ENCODE measurements at places on chromosomes 2 and 18.

- DNase-seq: no peak
Observed at GRCh38 chr2:212987492-212987891, 163.9 kb downstream of the IKZF2 start.

- DNase-seq: no peak
Observed at GRCh38 chr2:128041561-128041960, 13.7 kb upstream of the SAP130 start.

GRCh38 chr2:103364177-103364576, 602.3 kb downstream of the TMEM182 start:
- no peak for DNase-seq

- no peak for DNase-seq
Observed at GRCh38 chr2:191061381-191061980, 47.5 kb upstream of the STAT1 start.

DNA sequence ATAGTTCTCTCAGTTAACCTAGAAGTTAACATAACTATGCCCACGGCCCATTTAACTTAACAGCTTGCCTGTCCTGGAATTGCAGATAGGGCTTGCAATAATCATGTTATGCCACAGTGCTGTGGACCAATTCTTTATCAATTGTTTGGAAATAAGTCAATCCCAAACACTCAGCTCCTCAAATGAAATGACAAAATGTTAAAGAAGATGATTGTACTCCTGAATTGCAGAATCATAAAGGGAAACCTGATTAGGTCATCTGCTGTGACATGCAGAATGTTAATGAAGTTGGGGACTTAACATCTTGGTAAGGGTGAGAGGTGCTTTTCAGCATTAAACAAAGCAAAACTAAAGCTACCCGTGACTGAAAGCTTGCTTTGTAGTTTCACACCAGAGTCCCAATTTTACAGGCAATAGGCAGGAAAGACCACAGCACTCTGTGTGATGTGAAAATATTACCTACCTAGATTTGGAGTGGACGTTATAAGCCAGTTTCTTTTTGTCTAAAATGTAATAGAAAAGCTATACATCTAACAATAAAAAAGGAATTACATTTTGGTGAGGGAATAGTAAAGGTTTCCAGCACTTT, 364.0 kb downstream of the GPD2 start:
- no peak for DNase-seq

DNA sequence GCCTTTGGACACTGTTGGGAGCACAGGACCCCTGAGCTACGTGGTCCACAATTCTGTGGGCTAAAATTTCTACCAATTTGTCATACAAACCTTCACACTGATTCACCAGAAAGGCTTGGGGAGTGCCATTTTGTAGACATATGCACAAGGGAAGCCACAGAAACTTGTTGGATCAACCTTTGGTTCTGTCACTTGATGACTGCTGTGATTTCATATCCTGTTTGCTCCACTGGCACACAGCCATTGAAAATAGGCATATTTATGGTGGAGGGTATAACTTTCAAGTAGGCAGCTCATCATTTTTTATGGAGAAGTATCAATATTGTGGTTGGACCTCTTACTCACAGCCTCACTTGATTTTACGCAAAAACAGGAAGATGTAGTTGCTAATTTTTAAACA, 10.5 kb downstream of the NAPG start:
- DNase-seq: no peak

- no peak for DNase-seq
Observed at GRCh38 chr2:124836416-124836815, 811.3 kb downstream of the CNTNAP5 start.

GRCh38 chr18:10245031-10245845, 209.2 kb upstream of the APCDD1 start:
- DNase-seq: no peak

- DNase-seq: no peak
Observed at GRCh38 chr18:33906046-33906445, 318.7 kb downstream of the NOL4 start.

- DNase-seq: no peak
Observed at GRCh38 chr2:181420259-181421130, 36.7 kb upstream of the ITGA4 start.
